CD4-positive, alpha-beta T cell treated with Interleukin-15 for 4 hours (primary cell): ENCODE measurements at places on chromosomes 7 and 10.
A peak's percentile ranks its signal among the peaks of the same experiment; 100 is the strongest.

DNA sequence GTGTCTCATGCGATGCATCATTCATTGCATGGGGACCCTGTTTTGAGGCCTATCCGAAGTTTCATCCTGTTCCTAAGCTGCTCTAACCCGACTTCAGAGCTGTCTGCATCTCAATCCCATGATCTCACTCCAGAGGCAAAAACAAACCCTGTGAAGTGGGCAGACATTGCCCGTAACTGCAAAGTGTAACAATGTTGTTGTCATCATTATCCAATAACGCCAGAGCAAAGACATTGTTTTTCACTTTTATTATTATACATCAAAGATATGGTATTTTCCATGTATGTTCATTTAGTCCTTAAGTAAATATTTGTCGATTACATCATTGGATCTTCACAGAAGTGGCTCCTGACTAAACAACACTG lies 246.7 kb downstream of the KLF6 start:
- DNase-seq = no peak

DNA sequence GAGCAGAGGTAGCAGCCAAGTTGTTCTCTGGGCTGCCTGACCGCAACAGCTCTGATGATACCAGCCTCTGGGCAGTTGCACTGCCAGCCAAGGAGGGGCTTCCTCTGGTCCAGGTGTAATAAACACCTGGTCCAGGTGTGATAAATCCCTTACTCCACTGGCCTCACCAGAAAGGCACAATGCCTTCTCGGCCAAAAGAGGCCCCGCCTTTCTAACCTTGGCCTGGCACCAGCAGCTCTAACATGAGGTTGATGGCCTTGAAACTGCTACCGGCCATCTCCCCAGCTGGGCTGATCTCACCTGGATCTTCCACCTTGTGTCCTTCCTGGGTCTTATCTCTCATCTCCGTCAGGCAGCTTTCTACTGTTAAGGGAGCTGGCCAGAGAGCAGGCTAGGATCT lies 45.5 kb upstream of the PDZD8 start:
- no peak for DNase-seq

DNA sequence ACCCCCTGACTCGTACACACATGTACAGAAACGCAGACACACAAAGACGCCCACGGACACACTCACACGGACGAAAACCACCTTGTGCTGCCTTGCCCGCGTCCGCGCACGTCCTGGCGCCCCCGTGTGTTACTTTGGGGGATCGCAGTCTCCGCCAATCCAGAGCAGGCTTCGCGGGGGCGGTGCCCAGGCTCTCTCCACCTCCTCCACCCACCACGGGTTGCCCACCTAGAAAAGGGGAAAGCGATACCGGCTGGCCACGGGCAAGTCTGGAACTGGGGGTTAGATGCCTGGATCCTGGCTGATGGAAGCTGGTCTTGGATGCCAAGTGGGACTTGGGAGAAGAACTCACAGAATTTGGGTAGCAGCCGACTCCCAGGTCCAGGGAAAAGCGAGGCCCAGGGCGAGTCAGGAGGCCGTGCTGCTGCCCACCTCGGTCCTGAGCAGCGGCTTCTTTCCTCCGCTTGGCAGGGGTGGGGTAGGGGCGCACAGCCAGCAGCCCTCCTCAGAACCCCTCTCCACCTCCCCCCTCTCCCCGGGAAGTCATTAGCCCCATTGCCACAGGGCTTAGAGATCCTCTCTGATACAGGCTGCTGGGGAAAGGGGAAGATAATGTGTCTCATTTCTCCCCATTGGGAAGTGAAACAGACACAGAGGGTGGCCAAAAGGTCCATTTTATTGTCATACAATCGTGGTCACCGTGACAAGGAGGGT lies 4.6 kb upstream of the VGF start:
- peak; percentile 80 for DNase-seq

DNA sequence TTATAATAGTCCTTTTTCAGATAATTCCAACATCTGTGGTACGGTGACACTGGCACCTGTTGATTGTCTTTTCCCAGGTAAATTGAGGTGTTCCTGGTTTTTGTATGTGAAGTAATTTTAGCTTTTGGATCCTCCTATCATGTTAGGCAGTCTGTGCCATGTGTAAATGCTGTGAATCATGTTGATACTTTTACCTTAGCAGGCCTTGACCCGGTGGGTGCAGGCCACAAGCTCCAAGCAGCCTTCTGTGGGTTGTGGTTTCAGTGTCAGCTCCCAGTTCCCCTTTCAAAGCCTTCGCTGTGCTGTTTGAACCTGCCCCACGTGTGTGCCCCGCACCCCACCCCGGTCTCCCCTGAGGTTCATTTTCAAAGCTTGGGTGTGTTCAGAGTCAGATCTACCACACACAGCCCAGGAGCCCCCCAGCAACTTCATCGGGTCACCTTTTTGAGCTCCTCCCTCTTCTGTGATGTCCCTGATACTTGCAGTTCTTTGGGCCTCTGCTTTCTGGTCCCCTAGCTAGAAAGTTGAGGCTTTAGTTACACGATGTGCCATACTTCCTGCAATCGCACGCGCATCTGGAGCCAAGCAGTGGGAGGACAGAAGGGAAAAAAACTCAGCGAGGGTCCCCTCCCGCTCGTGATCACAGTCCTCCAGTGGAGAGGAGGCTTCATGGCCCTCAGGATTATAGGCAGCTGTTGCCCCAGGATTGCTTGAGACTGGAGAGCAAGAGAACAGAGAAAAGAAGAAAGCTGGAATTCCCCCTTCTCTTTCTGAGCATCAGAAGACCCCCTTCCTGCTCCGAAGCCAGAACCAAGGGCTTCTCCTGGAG lies 8.7 kb upstream of the BHLHA15 start:
- peak; percentile 58 for DNase-seq

DNA sequence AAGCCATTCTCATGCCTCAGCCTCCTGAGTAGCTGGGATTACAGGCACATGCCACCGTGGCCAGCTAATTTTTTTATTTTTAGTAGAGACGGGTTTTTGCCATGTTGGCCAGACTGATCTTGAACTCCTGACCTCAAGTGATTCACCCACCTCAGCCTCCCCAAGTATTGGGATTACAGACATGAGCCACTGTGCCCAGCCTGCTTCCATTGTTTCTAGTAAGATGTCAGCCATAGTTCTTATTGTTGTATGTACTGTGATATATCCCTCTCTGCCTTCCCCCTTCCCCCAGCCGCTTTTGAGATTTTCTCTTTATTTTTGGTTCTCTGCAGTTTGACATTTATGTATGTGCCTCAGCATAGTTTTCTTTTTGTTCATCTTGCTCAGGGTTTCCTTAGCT lies 87.9 kb upstream of the KLF14 start:
- DNase-seq = no peak

DNA sequence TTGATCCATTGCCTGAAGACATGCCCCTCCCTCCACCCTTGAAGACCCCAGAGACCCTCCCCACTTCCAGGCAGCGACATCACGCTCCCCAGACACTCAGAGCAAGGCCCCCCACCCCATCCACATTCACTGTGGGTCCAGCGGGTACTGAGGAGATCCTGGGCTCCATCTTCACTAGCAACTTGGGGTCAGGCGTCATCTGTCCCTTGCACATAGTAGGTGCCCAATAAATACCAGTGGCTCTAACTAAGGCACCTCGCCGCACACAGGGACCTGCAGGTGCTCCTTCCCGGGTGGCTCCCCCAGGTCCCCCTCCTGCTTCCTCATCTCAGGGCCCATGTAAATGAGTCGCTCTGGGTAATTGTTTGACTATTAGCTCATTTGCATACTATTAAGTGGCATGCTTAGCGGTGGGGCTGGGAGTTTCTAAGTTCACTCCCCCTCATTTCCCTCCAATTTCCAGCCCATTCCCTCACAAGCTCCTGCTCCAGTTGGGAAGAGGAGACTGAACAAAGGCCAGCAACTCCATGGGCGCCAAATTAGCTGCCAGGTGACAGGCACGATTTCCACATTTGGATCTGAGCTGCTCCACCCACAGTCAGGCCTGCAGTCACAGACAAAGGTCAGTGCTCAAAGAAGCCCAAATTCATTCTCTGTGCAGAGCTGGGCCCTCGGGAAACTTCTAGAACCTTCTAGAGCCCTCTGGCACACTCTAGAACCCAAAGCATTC lies 29.7 kb downstream of the EBF3 start:
- no peak for DNase-seq

DNA sequence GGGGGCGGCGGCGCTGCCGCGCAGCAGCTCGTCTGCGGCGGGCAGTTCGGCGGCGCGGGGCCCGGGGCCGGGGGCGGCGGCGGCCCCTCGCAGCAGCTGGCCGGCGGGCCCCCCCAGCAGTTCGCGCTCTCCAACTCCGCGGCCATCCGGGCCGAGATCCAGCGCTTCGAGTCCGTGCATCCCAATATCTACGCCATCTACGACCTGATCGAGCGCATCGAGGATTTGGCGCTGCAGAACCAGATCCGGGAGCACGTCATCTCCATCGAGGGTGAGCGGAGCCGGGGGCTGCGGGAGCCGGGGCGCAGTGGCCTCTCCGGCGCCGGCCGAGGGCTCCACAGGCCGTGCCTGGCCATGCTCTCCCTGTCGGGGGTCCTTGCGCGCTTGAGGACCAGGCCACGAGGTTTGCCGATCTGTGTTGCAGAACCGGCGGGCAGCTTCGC lies 548 bp downstream of the AGAP3 start:
- DNase-seq = no peak

GRCh38 chr7:133036289-133036688 lies 45.6 kb downstream of the CHCHD3 start:
- DNase-seq = no peak

- DNase-seq = peak; percentile 60
Observed at GRCh38 chr10:33005322-33006301, 47.6 kb upstream of the ITGB1 start.

DNA sequence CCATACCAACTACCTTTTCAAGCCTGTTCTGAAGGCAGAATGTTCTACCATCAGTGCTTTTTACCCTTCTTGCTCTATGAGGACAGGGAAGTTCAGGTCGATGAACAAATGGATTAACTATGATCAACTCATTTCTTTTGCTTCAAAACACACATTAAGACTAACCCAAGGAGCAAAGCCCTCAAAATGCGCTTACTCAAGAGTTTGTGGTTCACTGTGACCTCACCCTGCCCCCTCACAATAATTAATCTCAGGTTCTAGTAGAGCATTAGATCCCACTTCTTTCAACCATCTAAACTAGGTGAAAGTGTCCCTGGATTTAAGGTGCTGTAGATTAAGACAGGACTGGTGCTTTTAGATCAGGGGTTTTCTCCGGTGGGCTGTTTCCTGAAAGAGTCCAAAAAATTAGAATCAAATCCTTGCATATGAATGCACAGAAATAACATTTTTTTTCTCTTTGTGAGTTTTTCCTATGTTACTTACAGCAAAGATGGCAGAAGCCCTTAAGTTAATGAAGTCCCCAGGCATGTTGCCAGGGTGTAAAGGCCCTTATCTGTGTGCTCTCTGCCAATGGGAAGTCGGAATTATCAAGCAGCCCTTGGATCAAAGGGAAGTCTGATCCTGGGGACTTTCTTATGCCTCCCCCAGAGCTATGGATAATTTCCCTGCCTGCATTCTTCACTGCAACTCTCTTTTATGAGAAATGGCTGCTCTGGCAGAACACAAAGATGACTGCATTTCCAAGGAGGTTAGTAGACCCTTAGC lies 205.5 kb upstream of the STK17A start:
- DNase-seq = no peak

GRCh38 chr10:120022357-120022756 lies 129.8 kb downstream of the SEC23IP start:
- DNase-seq = no peak

GRCh38 chr10:14449293-14449815 lies 118.6 kb upstream of the FRMD4A start:
- DNase-seq = no peak

- no peak for DNase-seq
Observed at GRCh38 chr10:89053555-89053954, 63.0 kb downstream of the FAS start.

GRCh38 chr10:90937645-90938258 lies 16.9 kb upstream of the ANKRD1 start:
- DNase-seq = no peak

GRCh38 chr10:31456468-31456867 lies 137.5 kb downstream of the ZEB1 start:
- DNase-seq = no peak
